ENCODE measurements at places on chromosomes 2 and 18. TPM values are rescaled to one million over a fixed set of nuclear protein-coding genes. Genes with fewer than 3 reads are reported as not detected.

REEP1 gene
- total RNA-seq = 25.3 TPM

POTEJ gene
- total RNA-seq = not detected

CFAP65 gene
- total RNA-seq = not detected

TMEM247 gene
- total RNA-seq = not detected

PRSS56 gene
- 0.15 TPM for total RNA-seq

DNA sequence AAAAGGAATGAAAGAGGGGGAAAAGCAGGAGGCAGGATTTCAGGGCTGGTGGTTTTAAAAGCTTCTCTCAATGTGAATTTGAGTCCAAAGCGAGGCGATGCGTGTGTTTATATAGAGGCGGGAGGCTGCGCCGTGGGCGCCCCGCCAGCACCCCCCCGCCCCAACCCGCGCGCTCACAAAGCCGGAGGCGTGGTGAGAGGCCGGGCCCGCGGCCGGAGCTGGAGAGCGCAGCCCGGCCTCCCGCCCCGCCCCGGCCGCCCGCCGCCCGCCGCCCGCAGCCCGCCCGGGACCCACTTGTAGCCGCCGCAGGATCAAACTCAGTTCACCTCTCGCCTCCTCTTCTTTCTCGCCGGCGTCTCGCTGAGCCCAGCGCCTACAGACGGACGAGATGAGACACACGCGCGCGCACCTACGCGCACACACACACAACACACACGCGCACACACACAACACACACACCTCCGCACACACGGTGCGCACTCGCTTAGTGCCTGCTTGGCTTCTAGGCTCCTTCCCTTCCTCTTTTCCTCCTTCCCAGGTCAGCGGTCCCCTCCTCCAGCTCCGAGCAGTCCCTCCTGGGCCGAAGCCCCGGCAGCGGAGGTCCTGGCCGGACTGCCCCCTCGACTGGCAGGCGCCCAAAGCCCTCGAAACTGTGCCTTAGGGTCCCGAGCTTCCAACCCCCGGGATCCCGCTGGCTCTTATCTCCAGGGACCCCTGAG is 1.3 kb upstream of the CYP26B1 start:
- no peaks in the 10 kb centered on the region for H3K36me3 ChIP-seq
- DNase-seq = no peak
- H3K27me3 ChIP-seq = peaks cover 67% of the 10 kb centered on the region
- H3K27ac ChIP-seq = no peak overlapping the region
- peak overlapping the region; percentile 51 for H3K4me3 ChIP-seq

DNA sequence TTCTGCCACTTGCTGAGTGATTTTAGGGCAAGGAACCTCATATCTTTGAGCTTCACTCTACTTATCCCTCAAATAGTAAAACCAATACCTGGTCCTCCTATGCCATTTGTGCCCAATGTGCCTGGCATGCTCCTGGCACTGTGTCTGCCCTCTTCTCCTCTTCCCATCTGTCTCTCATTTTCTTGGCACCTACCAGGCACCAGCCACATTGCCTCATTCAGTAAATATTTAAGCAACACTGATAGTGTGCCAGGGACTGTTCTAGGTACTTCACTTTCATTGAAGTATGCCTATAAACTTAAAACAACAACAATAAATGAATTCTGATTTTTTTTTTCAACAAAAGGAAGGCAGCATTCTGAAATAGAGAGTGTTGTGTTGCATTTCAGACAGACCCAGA is 15.1 kb upstream of the BOD1L2 start:
- H3K27ac ChIP-seq = no peak overlapping the region
- DNase-seq = no peak
- H3K36me3 ChIP-seq = no peaks in the 10 kb centered on the region

- H3K4me1 ChIP-seq = peaks cover 8% of the 10 kb centered on the region
- H3K4me3 ChIP-seq = no peak overlapping the region
- H3K27me3 ChIP-seq = peaks cover 38% of the 10 kb centered on the region
Observed at GRCh38 chr2:218858138-218858445, 1.5 kb upstream of the WNT6 start.

DNA sequence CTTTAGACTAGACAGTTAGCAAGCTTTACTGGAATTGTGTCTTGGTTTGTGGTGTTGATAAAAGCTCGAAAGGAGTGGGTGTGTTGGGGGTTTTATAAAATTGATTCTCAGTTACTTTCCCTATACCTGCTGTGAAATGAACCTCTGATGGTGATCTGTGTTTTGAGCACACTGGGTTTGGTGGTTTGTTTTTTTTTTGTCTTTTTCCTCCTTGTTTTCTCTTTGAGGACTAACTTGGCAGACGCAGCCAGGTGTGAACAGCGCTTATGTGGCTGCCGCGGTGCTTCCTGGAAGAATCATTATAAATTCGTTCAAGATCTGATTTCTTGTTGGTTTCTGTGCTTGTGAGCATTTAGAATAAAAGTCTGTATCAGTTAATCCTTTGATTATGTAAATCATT is 28.5 kb downstream of the GRHL1 start:
- no peak for DNase-seq
- no peaks in the 10 kb centered on the region for H3K27me3 ChIP-seq
- no peak overlapping the region for H3K27ac ChIP-seq
- H3K36me3 ChIP-seq = no peaks in the 10 kb centered on the region
- no peaks in the 10 kb centered on the region for H3K4me1 ChIP-seq

DNA sequence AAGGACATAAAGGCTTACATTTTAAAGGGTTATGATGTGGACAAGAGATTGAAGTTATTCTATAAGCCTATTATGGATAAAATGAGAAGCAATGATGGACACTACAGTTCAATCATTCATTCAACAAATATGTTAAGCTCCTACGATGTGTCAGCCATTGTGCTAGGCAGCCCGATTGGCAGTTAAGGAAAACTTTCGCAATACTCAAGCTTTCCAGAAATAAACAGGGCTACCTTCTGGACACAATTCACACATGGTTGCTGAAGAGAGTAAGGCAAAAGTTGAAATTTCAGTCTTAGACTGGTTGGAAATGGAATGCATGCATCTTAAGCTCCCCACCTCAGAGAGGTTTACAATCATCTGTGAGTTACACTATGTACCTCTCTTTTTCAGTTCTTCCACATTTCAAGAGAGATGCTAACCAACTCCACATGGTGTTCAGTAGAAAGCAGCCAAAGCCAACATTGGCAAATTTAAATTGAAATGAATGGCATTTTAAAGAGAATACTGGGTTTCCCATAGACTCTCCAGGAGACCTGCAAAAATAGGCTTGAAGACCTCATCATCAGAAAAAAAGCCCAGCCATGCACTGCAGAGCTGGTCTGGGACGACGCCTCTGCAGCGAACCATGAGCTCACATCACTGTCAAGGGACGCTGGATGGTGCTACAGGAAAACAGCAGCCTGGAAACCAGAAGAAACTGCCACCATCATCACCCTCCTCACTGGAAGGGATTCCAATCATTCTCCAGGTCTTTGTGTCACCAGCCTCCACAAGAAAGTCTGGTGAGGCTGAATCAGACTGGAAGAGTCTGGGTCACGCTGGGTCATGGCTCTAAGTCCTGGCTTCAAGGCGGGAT is 276.3 kb downstream of the AFF3 start:
- H3K27ac ChIP-seq = no peak overlapping the region
- no peaks in the 10 kb centered on the region for H3K27me3 ChIP-seq
- no peak overlapping the region for H3K4me3 ChIP-seq
- no peaks in the 10 kb centered on the region for H3K36me3 ChIP-seq

DNA sequence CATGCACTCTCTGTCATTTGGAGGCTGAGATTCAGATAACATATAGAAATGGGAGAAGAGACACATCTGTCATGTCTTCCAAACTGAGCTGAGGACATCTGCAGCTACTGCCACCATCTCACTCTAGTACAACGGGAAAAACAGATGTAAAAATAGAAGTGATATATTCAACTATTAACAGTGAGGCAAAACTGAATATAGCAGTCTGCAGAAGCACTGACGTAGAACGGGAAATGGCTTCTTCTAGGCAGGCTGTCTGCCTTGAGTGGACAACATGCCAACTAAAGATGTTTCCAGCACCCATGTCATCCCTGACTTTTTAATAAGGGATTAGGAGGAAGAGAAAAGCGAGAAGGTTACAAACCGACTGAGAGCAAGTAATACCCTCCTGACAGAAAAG is 51.6 kb downstream of the MRPL33 start:
- DNase-seq = no peak
- no peaks in the 10 kb centered on the region for H3K4me1 ChIP-seq
- no peak overlapping the region for H3K4me3 ChIP-seq
- H3K36me3 ChIP-seq = no peaks in the 10 kb centered on the region

DNA sequence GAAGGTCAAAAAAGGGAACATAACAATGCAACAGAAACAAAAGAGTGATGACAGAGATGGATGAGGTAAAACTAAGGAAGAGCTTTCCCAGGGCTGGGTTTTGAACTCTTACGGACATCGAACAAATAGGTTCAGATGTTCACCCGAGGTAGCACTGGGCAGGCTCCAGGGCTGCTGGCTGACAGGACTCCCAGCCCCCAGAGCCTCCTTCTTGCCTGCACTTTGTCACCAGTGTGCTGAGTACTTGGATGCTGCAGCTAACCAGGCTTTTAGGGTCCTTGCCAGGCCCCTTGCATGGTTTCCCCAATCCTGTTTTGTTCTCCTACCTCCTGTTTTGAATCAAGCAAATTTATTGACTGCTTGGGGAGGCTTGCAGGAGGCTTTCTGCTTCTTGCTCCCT is 322.9 kb downstream of the DYSF start:
- H3K27me3 ChIP-seq = no peaks in the 10 kb centered on the region
- H3K4me3 ChIP-seq = no peak overlapping the region
- DNase-seq = no peak
- H3K4me1 ChIP-seq = no peaks in the 10 kb centered on the region
- H3K27ac ChIP-seq = no peak overlapping the region

- no peak for DNase-seq
- no peak overlapping the region for H3K27ac ChIP-seq
Observed at GRCh38 chr2:7655629-7656028, 738.4 kb downstream of the RNF144A start.

GRCh38 chr2:186554850-186555671 is 34.8 kb upstream of the ITGAV start:
- H3K4me1 ChIP-seq = no peaks in the 10 kb centered on the region
- no peak overlapping the region for H3K4me3 ChIP-seq
- H3K27me3 ChIP-seq = no peaks in the 10 kb centered on the region
- no peak overlapping the region for H3K27ac ChIP-seq
- no peaks in the 10 kb centered on the region for H3K36me3 ChIP-seq

- H3K27me3 ChIP-seq = no peaks in the 10 kb centered on the region
- H3K4me1 ChIP-seq = peaks cover 4% of the 10 kb centered on the region
- DNase-seq = no peak
Observed at GRCh38 chr2:162211732-162212131, 31.5 kb downstream of the FAP start.

GRCh38 chr2:85852937-85853498 is 35.8 kb downstream of the ST3GAL5 start:
- H3K4me3 ChIP-seq = no peak overlapping the region
- H3K4me1 ChIP-seq = no peaks in the 10 kb centered on the region
- no peaks in the 10 kb centered on the region for H3K36me3 ChIP-seq
- peak overlapping the region; percentile 96 for H3K27ac ChIP-seq

GRCh38 chr2:192438239-192438638 is 243.5 kb upstream of the TMEFF2 start:
- H3K36me3 ChIP-seq = no peaks in the 10 kb centered on the region
- H3K27me3 ChIP-seq = no peaks in the 10 kb centered on the region
- H3K27ac ChIP-seq = no peak overlapping the region
- no peaks in the 10 kb centered on the region for H3K4me1 ChIP-seq
- no peak overlapping the region for H3K4me3 ChIP-seq

DNA sequence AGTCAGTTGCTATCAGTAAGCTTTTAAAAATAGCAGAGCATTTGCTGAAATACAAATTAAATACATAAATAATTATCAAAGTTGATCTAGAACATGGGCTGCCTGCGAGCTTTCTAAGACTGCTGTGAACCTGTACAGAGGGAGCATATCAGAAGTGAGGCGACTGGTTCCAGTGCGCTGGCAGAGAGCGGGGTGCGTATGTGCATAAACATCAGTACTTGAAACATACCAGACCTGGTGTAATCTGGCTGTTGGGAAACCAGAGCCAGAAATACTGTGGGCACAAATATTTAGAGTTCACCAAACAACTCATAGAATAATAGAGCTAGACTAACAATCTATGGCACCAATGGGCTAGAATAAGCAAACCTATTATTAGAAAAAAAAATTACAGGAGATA is 27.3 kb downstream of the PDIA6 start:
- peak overlapping the region; percentile 77 for H3K27ac ChIP-seq
- H3K36me3 ChIP-seq = peaks cover 100% of the 10 kb centered on the region
- no peak overlapping the region for H3K4me3 ChIP-seq
- H3K4me1 ChIP-seq = peaks cover 5% of the 10 kb centered on the region
- H3K27me3 ChIP-seq = no peaks in the 10 kb centered on the region

DNA sequence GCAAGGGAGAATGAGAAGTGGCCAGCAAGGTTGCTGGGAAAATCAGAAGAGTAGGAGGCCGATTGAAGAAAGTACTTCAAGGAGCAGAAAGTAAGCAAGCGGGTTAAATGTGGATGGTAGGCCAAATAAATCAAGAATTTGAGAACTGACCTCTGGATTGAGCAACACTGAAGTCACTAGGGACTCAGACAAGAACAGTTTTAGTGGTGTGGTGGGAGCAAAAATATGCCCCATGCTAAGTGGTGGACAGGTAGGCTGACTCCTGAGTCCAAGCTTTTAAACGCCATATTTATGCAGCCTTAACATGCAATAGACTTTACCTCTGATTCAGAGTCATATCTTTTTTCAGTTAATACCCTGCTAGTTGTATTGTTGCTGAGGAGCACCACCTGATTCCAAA is 4.5 kb downstream of the TRABD2A start:
- H3K27me3 ChIP-seq = peaks cover 22% of the 10 kb centered on the region
- DNase-seq = no peak
- no peak overlapping the region for H3K27ac ChIP-seq
- H3K4me3 ChIP-seq = no peak overlapping the region

DNA sequence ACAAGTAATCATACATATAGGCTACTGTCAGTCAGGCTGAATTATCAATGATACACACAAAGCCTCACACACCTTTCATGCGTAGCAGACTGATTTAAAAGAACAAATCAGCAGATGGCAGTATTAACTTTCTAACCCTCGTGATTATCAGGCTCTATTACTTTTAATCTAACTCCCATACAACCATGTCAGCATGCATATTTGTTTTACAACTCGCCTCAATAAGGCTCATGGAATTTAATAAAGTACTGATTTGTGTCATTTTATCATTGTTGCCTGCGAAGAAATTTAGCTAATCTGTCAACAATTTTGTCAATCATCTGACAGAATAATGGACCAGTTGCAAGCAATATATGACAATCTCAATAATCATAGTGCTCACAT is 82.8 kb downstream of the SLC25A12 start:
- no peaks in the 10 kb centered on the region for H3K4me1 ChIP-seq
- H3K27ac ChIP-seq = no peak overlapping the region
- H3K27me3 ChIP-seq = no peaks in the 10 kb centered on the region
- H3K4me3 ChIP-seq = no peak overlapping the region
- H3K36me3 ChIP-seq = peaks cover 39% of the 10 kb centered on the region

Measured in heart left ventricle (tissue), 16 donors.